ENCODE measurements at places on chromosomes 11 and 22.

DNA sequence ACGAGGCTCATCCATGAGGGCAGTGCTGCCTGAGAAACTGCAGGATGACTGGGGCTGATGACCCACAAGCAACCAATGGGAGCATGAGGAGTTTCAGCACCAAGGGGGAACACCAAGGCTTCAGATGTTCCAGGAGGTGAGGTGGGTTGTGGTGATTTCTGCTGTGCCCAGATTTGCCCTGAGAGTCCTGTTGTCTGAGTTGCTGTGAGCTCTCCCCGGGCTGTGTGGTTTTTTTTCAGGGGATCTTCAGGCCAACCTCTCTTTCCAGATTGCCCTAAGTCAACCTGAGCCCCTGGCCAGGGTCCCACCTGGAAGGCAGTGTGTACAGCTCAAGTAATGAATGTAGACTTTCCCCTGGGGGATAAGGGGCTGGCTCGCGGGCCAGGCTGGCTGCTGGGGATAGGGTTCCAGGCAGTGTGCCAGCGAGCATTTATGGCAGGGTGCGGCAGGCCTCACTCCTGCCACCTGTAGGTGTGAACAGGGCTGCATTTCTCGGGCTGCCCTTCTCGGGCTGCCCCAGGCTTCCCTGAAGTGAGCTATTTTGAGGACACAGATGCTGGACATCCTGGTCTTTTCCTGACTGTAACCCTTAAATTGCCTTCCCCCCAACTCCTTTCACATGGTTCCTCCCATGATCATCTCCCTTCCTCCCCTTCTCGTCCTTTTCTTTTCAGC is 9.8 kb downstream of the SLC22A6 start:
- DNase-seq: peak; percentile 2

GRCh38 chr11:1194977-1195681 is 27.7 kb upstream of the MUC5B start:
- no peak for DNase-seq

DNA sequence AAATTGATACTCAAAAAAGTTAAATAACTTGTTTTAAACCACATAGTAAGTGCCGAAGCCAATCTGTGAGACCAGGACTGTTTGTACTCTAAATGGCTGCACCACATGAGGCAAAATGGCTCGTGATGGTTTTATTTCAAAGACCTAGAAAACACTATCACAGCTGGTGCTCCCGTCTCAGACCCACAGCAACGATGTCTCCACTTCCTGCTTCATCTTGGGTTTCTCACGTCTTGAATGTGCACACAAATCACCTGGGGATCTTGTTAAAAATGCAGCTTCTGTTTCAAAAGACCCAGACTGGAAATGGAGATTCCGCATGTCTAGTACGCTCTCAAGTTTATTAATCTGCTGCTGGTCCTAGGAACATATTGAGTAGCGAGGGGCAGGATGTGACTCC is 1.2 kb downstream of the CD3E start:
- no peak for DNase-seq

DNA sequence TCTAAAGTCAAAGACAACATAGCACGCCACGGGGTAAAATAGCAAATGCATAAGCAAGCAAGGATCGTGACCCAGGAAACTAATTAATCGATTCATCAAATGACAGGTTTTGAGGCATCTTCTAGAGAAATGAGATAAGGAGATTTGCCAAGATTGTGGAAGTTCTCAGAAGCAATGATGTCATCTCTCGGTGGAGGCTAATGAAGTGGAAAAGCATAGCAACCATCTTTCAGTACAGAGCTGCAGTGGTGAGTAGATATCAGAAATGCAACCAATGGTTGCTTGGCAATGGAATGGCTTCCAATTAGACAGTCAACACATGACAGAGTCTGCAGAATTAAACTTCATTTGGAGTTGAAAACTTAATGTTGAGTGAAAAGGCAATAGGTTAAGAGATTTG is 116.0 kb downstream of the KIRREL3 start:
- no peak for DNase-seq

All from stimulated activated CD4-positive, alpha-beta T cell treated with anti-CD3 and anti-CD28 coated beads, Interleukin-12 subunit alpha, Interleukin-12 subunit beta, amount 100 ng/mL, for 4 hours (primary cell).